Colonic mucosa (tissue), 4 donors: ENCODE measurements at places on chromosomes 3 and 15. TPM values are rescaled to one million over a fixed set of nuclear protein-coding genes. Genes with fewer than 3 reads are reported as not detected.

The TRPC1 gene
- total RNA-seq = 1.8 TPM

DNA sequence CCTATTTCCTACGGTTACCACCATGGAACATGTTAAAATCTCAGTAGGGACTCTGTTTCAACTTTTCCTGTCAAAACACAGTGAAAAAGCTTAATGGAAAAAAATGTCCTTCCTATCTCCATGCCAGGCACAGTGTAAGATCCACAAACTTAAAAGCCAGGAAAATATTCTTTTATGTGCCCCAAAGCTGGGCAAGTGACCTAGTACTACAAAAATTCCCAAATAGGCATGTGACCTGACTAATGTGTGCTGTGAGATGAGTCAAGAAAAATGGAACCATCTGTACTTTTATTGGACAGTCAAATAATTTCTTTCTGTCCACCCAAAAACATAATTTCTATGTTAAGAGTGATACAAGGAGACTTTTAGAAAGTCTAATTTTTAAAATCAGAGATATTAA is 406.0 kb downstream of the ZBTB20 start:
- DNase-seq = no peak

The PRSS50 gene
- not detected for total RNA-seq

The CDC25A gene
- total RNA-seq = 5.3 TPM

The ZBTB47 gene
- 4.0 TPM for total RNA-seq

DNA sequence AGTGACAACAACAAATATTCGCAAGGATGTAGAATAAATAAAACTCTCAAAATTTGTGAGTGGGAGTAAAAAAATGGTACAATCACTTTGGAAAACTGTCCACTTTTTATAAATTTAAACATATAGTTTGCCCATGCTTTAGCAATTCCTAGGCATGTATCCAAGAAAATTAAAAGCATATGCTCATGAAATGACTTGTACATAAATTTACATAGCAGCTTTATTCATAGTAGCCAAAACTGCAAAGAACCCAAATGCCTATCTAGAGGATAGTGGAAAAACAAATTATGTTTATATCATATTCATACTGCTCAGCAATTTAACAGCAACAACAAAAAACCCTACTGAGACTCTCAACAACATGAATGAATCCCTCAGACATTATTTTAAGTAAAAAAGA is 363.6 kb upstream of the CCDC54 start:
- no peak for DNase-seq

DNA sequence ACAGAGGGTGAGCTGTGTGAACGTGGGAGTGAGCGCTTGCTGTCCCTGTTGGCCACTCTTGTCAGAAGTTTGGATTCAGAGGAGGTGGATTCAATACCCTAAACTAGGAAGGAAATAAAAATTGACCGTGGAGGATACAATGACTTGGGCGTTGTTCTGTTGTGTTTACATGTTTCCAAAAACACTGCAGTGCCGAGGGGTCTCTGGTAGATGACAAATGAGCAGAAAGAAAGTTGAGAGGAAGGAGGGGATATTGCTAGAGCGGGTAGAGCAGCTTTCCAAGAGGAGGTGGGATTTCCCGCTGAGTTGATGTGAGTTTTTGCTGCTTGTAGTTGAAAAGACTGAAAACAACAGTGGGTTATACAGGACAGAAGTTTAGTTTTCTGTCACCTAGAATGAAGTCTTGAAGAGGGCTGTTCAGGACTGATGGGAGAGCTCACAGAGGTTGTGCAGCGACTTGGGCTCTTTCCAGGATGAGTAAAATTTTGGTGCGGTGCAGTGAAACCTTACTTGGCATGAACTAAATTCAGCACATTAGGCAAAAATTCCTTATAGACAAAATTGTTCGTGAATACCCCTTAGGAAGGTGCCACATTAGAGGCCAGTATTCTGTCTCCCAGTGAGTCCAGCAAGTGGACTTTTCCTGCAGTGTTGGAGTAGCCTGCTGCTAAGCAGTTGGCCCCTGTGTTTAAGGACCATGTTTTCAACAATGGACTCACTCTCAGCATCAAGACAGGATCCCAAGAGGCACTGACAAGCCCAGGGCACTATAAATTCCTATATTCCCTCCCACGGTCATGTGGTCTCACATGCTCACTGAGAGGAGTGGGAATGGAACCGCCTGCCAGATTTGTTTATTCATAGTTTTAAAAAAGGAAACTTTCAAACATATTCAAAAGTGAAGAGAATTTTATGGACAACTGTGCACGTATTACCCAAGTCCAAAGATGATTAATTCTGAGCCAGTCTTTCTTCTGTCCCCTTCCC is 435.0 kb upstream of the C2CD4B start:
- DNase-seq = no peak

The RASGRP1 gene
- 0.96 TPM for total RNA-seq

- DNase-seq = no peak
Observed at GRCh38 chr3:144045766-144046165, 74.1 kb downstream of the DIPK2A start.

DNA sequence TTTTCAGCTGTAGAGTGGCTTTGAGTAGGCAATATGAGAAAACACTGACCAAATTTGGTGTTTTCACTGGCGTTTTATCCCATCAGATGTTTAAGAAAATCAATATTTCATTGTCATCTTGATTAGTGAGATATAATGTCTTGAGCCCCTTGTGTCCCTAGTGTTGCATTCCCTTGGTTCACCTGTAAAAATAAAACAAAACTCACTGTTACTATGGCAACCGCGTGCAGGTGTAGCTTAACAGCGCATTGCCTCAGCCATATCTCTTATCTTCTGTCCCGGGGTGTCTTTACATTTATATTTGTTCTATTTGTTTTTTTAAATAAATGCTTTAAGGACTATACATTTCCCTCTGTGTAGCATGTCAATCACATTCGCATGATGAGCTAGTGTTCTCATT is 551.6 kb downstream of the ZIC1 start:
- no peak for DNase-seq

The GP9 gene
- total RNA-seq = 0.37 TPM

- no peak for DNase-seq
Observed at GRCh38 chr15:59104602-59104911, 389 bp upstream of the CCNB2 start.

DNA sequence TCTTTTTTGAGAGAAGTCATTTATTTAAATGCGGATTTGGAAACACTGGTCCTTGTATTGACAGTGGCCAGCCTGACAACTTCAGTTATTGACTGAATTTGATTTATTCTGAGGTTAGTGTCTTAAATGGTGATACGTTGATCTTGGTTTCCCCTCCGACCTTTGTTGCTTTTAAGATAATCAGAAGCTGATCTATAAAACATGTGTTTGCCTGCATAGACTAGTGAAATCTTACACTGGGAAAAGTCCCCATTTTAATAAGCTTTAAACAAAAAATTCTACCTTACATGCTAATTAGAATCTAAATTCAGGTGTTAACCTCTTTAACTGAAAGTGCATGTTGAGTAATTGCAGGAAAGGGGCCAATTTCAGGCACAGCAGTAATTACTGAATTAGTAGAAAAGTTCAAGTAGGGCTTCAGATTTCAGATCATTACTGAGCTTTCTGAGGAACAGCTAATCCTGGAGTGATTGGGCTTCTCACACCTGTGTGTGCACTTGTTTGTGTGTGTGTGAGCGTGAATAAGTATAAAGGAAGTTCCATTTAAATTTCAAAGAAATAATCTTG is 221.4 kb downstream of the SOX2 start:
- DNase-seq = no peak

GRCh38 chr3:56725175-56725574 is 42.1 kb upstream of the TASOR start:
- DNase-seq = no peak

The CDHR4 gene
- total RNA-seq = not detected

- no peak for DNase-seq
Observed at GRCh38 chr3:113354307-113354706, 87.0 kb downstream of the CFAP44 start.

The A4GNT gene
- total RNA-seq = not detected

The SNTN gene
- not detected for total RNA-seq

The THAP10 gene
- 5.0 TPM for total RNA-seq

The ZIC1 gene
- 0.19 TPM for total RNA-seq
